ENCODE measurements at places on chromosomes 12 and 14.

DNA sequence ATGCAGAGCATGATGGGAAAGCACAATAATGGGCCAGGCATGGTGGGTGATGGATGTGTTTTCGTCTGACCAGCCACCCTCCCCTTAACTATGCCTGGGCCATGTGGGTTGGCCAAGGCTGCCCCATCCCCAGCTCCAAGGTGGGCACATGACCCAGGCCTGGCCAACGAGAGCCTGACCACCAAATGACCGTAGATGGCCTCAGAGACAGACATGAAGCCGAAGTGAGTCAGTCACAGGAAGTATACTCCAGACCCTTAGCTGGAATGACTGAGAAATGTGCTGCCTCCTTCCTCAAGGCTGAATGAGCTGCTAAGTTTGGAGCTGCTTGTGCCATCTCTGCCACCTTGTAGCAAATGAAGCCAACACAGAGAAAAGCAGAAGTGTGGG lies 233.6 kb downstream of the BCL11B start:
- DNase-seq, result no peak

DNA sequence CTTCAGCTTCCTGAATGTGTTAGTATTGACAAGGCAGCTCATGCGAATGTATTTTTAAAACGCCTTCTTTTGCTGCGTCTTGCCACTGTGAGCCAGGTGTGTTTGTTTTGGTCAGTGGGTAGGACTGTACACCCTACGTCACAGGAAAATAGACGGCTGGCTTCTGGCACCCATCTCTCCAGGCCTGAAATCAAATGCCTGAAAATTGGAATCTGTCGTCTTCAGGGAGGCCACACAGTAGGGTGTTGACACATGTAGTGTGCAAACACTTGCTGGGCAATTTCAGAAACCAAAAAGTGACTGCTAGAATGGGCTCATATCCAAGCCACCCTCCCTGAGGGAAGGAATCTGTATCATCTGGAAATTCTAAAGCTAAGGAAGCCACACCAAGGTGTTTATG lies 209.3 kb downstream of the TTC8 start:
- DNase-seq, result no peak

GRCh38 chr14:68959035-68959434 lies 20.1 kb downstream of the ACTN1 start:
- DNase-seq, result no peak

- DNase-seq, result no peak
Observed at GRCh38 chr14:89198544-89199329, 218.3 kb downstream of the FOXN3 start.

DNA sequence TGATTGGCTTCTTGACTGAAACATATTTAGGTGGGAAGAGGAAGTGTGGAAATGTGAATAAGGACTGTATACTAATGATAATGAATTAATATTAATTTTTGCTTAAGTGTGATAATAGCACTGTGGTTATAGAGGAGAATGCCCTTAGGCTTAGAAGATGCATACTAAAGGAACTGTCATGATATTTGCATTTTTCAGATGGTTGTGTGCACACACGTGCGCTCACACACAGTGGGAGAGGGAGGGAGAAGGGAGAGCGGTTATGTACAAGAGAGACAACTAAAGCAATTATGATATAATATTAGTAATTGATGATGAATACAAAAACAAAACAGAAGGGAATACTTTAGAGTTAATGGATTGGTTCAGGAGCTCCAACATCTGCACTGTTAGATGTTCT lies 54.2 kb downstream of the RCOR1 start:
- DNase-seq, result no peak

DNA sequence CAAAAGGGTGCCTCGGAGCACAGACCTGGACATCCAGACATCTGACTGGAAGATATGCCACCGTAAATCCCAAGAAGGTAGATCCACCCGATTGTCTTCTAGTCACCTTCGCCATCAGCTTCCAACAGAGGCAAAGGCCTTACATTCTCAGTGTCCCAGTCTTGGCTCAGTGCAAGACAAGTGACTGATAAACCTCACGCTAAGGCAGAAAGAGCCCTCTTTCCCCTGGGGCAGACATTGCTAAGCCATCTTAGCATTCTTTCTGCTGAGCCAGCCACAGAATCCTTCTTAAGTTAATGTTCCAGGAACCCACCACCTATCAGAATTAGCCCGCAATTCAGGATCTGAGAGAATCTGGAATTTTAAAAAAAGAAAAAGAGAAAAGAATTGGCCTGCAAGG lies 4.3 kb upstream of the PLEKHG6 start:
- no peak for DNase-seq

DNA sequence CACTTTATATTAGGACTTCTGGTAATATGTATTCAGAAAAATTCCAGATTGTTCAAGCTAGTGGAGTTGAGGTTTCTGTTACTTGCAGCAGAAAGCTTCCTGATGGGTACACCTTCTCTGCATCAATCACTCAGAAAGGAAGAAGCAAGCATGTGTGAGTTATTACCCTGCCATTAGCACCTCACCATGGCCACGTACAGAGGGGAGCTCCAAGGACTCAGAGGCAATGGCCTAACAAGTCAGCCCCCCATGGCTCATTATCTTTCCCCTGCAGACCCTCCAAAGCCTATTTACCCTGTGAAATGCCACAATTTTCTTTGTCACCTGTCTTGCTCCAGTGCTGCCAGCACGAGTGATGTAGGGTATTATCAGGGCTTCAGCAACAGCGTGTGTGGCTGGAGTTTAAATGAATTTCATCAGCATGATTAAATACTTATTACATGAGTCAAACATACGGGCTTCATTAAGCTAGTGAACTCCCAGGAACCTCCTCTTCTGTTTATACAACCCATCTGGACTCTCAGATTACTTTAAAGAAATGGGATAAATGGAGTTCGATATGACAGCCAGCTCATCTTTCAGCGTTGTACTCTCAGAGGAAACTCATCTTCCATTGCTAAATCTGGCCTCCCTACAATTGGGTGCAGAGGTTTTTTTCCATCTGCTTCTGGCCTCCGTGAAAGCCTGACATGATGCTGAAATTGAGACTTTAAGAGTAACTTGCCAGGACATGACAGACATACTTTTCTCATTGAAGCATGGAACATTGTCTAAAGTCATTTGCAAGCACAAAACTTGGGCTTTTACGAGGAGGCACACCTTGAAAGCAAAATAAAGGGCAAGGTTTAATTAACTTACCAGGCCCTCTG lies 135.9 kb downstream of the TMEM30B start:
- DNase-seq, result no peak

- DNase-seq, result no peak
Observed at GRCh38 chr14:100675699-100676684, 50.7 kb upstream of the DLK1 start.

DNA sequence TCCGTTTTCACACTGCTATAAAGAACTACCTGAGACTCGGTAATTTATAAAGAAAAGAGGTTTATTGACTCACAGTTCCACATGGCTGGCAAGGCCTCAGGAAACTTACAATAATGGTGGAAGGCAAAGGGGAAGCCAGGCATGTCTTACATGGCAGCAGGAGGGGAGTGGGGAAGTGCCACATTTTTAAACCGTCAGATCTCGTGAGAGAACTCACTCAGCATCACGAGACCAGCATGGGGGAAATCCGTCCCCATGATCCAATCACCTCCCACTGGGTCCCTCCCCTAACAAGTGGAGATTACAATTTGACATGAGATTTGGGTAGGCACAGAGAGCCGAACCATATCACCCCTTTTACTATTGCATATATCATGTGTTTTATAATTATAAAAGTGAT lies 2.0 kb upstream of the PIGH start:
- no peak for DNase-seq

GRCh38 chr12:51377099-51377984 lies 13.9 kb downstream of the GALNT6 start:
- DNase-seq, result no peak

DNA sequence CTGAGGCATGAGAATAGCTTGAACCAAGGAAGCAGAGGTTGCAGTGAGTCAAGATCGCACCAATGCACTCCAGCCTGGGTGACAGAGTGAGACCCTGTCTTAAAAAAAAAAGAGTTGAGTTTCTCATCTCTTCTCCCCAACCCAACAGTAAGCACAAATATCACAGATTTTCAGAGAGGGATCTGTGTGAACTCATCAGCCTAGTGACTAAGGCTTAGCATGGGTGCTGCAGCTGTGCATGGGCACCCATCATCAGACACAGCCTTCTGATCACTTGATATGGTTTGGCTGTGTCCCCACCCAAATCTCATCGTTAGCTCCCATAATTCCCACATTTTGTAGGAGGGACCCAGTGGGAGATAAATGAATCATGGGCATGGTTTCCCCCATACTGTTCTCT lies 298.9 kb downstream of the PCNX1 start:
- no peak for DNase-seq

DNA sequence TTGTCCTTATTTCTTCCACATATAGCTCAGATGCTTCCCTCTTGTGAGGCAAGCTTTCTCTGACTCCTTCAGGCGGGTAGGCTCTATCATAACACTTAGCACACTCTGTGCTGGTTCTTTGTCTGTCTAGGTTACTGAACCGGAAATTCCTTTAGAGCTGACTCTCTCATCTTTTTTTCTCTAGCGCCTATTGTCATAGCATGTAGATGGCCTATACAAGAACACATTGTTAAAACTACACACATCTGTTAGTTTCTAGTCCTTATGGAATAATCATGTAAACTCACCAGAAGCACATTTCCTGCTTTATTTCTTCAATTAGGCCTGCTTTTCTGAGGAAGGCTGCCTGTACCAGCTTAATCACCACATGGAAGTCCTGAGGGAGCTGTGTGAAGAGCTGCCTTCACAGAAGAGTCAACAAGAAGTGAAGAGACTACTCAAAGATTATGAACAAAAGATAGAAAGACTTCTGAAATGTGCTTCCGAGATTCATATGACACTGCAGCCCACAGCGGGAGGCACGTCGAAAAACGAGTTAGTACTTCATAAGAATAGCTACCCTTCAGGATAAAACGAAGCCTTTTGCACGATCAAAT lies 143.9 kb downstream of the SYNE2 start:
- no peak for DNase-seq

DNA sequence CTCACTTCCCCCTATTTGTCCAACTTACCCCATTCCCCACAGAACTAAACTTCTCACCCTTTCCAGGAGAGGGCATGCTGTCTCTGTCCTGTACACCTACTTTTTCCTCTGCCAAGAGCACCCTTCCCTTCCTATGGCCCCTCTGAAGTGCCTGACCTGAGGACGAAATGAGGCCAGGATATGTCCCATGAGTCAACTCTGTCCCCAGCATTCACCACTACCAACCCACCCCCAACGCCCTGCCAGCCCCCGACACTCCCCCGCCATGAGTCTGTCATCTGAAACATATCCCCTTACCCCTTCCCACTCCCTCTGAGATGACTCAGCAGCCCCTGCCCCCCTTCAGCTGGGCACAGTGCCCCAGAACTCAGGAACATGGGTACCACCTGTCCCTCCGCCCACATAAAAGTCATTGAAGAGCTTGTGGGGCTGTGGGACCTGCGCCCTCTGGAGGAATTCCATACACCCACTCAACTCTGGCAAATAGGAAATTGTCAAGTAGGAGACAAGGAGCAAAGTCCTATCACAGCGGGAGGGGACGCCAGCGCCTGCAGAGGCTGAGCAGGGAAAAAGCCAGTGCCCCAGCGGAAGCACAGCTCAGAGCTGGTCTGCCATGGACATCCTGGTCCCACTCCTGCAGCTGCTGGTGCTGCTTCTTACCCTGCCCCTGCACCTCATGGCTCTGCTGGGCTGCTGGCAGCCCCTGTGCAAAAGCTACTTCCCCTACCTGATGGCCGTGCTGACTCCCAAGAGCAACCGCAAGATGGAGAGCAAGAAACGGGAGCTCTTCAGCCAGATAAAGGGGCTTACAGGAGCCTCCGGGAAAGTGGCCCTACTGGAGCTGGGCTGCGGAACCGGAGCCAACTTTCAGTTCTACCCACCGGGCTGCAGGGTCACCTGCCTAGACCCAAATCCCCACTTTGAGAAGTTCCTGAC lies 26.3 kb downstream of the ITGA7 start:
- no peak for DNase-seq

DNA sequence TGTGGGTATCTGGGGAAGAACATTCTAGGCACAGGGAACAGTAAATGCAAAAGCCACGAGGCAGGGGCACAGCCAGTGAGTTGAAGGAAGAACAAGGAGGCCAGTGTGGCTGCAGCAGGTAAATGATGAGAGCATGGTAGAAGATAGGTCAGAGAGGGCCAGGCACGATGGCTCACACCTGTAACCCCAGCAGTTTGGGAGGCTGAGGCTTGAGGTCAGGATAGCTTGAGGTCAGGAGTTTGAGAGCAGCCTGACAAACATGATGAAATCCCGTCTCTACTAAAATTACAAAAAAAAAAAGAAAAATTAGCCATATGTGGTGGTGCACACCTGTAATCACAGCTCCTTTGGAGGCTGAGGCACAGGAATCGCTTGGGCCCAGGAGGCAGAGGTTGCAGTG lies 86.7 kb upstream of the ESRRB start:
- DNase-seq, result no peak

DNA sequence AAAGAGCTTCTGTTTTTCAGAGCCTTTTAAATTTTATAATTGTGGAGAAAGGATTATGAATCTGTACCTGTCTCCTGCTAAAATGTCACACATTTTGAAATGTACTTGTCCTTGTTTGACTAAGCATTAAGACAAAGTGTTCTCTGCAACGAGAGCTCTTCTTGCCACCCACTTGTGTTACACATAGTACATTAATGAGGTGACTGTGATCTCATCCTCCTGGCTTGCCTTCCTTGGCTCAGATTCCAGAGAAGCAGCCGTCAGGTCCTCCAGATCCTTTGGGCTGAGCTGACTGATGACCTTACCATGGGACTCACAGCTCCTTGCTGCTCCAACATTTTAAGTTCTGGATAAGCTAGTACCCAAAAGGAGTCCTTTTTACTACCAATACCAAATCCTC lies 81.4 kb downstream of the BBS10 start:
- no peak for DNase-seq

DNA sequence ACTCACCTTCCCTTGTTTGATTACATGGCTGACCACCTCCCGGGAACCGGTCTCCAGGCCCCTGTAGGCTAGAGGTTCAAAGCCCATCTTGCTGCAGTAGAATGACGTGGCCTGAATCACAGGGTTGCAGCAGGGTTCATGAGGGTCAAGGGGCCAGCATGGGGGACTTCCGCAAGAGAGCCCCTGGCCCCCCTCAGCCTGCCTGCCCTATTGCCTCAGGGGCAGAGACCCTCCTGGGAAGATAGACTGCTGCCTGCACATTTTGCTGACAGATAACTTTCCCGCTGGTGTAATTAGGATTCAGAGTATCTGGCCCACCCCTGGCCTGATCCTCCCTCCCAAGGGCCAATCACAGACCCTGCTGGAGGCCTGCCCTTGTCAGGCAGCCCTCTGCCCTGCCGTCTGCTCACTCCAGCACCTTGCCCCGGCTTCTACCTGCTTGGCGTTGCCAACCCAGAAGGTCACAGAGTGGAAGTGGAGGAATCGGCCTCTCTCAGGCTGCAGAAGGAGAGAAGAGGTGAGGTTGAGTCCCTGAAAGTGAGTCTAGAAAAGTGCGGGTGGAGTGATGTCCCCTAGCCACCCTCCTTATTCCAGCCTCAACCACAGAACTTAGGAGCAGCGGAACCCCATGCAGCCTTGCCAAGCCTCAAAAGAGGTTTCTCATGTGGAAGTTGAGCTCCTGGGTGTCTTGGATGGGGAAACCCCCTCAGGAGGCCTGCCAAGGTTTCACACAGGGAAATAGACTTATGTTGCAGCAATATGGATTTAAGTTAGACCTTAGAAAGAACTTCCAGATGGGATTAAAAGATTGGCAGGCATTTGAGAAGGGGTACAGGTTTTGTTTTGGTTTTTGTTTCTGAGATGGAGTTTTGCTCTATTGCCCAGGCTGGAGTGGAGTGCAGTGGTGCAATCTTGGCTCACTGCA lies 1.1 kb downstream of the HPD start:
- DNase-seq, result no peak

All from activated naive CD4-positive, alpha-beta T cell treated with anti-CD3 and anti-CD28 coated beads, Interleukin-2, amount 10 ng/mL, durations not matched to agents 7 days and 5 days (primary cell).